NCI-H2081 (cell line): ENCODE measurements at places on chromosomes 2 and 18.

- no peak for DNase-seq
Observed at GRCh38 chr2:107688135-107688534, 138.6 kb upstream of the RGPD4 start.

GRCh38 chr18:56509656-56510055 is 128.7 kb downstream of the TXNL1 start:
- DNase-seq = no peak

DNA sequence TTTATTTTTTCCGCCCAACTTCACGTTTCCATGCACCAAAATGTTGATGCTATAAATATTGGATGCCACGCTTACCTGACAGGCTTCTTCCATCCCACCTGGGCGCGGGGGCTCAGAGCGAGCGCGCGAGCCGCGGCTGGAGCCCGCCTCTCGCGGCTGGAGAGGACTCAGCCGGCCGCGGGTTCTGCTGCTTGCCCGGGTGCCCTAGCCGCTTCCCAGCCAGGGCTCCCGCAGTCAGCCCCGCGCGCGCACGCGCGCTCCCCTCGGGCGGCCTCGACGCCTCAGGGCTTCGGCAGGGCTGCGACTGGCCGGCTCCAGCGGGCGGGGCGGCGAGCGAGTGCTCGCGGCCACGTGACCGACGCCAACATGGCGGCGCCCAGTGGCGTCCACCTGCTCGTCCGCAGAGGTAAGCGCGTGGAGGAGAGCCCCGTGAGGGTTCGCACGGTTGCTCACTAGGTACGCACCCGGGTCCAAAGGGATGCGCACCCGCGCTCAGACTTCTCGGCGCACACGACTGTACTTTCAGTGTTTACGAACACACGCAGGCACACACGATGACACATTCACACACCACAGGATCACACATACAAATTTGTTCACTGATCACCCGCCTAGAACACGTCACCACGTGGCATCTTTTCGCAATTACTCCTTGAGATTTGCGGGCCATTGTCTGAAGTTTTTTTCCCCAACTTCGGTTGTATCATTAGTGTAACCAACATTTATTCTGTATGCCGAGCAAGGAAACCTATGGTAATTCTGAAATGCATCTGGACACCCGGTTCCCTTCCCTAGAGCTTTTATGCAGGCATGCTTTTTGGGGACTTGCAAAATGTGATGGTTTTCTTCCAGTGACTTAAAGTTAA is at the start of gene METAP1D:
METAP1D (plus strand) TSS at position 350 of the 866 bp plus-strand sequence; CDS start at position 367, 17 bp downstream.
- DNase-seq = peak; percentile 93

GRCh38 chr2:101302016-101302415 is 6.5 kb downstream of the RNF149 start:
- no peak for DNase-seq

DNA sequence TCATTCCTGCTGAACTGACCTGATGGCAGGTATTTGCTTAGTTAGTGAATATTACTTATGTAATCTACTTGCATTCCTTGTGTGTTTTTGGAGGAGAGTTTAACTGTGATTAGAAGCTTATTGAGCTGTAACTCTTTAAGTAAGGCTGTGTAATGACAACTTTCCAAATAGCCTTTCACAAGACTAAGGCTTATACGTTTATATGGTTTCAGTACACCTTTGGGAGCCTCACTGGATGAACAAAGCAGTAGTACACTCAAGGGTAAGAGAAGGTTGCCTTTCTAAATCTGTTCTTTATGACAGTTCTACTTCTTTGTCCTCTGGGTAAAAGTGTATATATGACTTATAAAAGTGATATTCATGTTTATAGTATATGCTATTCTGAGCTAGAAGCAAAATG is 4.3 kb downstream of the ITPRID2 start:
- DNase-seq = no peak

DNA sequence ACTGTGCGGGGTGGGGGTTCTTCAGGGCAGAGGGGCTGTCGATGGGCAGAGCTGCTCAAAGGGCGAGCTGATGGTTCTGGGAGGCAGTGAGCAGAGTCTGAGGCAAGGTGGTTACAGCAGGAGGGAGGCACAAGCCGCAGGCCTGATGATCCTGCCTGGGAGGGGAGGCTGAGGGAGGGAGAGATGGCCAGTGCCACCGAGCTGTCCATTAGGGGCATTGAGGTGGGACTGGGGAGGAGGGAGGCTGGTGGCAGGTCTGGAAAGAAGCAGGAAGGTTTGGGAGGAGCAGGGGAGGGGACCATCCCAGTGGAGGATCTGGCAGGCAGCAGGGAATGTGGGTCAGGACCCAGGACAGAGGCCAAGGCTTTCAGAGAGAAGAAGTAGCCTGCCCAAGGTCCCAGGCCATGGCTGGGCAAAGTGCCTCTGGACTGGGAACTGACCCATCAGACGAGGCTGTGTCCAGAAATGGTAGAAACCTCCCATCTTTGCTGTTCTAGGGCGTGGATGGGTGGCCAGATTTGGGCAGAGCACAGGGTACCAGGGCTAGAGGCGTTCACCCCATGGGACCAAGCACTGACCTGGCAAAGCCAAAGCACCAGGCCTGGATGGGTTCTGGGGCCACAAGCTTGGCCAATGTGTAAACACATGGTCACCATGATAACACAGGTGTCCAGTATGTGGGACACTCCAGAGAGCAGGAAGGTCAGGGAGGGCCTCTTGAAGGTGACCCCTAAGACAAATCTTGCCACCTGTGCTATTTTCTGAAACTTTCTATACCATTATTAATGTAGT is 55.5 kb downstream of the INHBB start:
- DNase-seq = no peak

DNA sequence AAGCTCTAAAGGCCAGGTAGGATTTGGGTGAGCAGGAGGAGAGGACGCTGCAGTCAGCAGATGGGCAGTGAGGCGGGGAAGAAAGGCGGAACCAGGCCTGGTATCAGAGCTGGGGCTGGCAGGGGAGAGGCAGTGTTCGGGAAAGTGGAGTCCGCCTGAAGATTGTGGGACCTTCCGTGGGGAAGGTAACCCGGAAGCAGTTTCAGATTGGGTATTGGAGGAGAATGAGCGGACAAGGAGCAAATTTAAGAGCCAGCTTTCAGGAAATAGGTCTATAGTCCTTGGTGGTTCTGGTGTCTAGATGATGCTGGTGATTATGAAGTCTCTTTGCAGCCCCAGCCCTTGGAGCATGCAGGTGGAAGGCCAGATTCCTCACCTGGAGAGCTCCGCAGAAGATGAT is 51.0 kb downstream of the TCF7L1 start:
- DNase-seq = no peak
